Cortex of kidney (tissue), 1 donor: ENCODE measurements at places on chromosomes 16 and 17.

DNA sequence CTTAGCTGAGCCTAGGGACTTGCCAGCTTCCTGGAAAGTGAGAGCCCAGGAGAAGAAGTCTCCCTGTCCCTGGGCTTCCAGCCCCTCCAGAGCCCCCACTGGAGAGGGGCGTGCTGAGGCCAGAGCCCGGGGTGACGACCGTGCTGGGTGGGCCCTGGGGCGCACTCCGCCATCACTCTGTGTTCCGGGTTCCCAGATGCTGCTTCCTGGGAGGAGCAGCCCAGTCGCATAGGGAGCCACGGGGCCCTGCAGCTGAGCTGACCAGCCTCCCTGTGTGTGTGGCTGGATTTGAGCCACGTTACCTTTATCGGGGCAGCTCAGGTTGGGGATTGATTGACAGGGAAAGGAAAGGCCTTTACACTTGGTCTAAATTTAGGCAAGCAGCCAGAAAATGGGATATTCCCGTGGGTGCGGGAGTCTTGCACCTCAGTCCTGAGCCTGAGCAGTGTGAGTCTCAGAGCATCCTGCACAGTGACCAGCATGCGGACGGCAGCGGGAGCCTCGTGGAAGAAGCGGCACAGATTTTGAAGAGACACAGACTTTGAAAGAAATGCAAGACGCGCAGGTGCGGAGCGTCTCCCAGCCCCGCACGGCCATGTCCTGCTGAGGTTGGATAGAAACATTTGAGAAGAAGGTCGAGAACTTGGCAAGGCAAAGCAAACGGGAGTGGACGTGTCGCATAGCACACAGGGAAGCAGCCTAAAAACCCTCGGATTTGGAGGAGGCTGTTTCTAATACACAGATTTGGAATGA is 51.3 kb upstream of the ZNF750 start:
- DNase-seq, result no peak

DNA sequence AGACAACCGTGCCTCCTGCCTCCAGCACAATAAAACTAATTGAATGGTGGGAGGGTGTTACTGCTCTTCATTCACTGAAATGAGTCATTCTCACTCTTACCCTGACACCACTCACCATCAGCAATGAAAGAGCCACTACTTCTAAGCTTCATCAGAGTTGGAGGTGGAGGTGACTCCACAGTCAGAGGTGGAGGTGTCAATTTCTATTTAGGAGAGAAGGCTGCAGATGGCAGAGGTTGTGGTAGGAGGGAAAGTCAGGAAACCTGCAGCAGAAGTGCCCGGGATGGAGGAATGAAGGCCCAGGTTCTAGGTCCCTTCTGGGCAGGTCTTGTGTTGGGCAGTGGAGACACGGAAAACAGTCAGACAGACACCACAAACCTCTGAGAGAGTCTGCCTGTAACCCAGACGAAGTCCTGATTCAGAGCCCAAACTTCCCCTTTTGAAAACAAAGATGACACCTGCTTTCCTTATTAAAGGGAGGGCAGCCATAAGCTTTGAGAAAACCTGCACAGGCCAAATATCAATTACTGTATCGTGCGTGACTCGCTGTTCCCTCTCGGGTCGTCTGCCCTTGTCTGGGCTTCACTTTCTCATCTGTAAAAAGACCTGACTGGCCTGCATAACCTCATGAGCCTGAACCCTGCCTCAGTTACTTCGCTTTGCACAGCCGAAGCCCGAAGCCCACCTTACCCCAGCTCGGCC is 668 bp downstream of the ATPAF2 start:
- DNase-seq, result no peak

DNA sequence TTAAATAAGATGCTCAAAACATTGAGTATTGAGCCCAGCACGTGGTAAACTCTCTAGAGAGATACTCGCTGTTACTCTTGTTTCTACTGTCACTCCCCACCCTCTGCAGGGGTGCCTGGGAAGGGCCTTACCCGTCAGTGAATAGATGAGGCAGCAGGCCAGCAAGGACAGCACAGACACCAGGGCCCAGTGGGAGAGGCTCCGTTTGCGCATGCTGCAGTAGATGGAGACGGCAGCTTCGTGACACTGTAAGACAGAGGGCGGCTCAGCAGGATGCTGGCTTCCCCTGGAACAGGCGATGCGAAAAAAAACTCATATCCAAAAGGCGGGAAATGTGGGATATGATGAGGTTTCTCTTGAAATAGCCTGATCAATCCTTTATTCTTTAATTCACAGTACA is 20.0 kb downstream of the SLC38A8 start:
- DNase-seq, result no peak

DNA sequence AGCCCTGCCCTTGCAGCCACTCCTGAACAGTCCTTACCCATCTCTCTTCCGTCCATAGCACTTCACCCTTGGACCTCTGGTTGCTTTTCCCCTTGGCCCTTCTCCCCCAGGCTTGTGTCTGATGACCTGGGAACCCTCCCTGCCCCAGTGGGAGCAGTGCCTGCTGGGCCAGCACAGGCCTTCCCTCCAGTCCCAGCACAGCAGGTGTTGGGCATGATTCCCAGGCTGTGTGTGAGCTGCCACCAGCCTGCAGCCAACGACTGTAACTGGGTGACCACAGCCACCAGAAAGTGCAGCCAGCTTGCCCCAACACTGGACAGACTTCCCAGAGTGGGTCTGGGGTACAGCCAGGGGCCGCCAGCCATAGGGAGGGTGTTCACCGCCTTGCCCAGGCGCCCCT is 30.0 kb downstream of the CRAMP1 start:
- no peak for DNase-seq

DNA sequence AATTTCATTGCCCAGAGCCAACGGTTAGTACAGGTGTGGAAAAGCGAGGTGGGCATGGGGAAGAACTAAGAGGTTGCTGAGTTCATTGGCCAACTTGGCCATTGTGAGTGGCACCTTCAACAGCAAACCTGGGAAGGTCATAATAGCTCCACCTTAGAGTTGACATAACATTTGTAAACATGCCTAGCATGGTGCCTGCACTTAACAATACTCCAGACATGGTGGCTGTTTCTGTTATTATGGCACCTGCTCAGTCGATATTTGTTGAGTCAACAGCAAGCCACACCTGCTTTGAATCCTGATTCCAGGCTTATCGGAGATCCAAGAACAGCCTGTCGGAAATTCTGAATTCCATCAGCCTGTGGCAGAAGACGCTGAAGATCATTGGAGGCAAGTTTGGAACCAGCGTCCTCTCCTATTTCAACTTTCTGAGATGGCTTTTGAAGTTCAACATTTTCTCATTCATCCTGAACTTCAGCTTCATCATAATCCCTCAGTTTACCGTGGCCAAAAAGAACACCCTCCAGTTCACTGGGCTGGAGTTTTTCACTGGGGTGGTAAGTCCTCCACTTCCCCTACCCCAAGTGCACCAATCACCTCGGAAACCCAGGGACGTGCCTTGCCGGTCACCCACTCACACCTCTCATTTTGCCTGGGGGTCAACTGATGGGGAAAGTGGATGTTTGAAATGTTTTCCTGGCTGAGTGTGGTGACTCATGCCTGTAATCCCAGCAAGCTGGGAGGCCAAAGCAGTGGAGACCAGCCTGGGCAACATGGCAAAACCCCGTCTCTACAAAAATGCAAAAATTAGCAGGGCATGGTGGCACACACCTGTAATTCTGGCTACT is 46.0 kb downstream of the TMC5 start:
- DNase-seq, result no peak

DNA sequence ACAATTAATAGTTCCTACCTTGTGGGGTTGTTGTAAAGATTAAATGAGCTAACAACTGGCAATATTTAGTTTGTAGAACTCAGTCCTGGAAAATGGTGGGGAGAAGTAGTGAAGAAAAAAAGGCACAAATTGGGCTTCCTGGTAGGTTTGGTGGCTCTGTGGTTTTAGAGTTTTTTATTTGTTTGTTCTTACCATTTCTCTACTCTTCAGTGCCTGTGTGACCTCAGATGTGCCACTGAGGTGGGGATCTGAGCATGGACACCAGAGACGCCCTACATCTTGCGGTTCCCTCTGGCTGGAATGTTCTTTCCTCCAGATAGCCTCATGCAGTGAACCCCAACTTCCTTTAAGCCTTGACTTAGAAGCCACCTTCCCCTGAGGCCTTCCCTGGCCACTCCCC is 7.7 kb downstream of the ZBTB4 start:
- no peak for DNase-seq

GRCh38 chr17:38427160-38427949 is 909 bp upstream of the ARHGAP23 start:
- DNase-seq, result no peak

DNA sequence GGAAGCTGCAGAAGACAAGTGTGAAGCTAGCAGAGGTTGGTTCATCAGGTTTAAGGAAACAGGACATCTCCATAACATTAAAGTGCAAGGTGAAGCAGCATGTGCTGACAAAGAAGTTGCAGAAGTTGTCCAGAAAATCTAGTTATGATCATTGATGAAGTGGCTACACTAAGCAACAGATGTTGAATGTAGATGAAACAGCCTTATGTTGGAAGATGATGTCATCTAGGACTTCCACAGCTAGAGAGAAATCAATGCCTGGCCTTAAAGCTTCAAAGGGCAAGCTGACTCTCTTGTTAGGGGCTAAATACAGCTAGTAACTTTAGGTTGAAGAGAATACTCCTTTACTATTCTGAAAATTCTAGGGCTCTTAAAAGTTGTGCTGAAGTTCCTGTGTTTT is 340.2 kb upstream of the SOX9 start:
- no peak for DNase-seq

DNA sequence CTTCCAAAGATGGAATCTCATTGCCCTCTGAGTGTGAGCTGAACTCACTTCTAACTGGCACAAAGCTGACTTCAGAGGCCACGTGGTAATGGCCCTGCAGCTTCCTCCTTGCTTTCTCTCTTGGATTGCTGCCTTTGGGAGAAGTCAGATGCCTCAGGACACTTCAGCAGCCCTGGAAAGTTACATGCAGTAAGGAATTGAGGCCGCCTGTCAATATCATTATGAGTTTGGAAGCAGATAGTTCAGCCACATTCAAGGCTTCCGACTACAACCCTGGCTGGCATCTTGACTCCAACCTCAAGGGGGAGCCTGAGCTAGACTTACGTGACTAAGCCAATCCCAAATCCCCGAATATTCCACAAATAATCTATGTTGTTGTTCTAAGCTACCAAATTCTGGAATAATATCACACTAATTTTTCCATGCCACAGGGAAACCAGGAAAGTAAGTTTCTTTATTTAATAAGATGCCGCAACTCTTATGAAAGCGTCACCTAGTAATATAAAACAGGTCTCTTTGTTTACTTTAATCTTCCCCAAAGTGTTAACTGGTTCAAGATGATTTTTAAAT is 13.6 kb downstream of the CEP20 start:
- DNase-seq, result no peak

DNA sequence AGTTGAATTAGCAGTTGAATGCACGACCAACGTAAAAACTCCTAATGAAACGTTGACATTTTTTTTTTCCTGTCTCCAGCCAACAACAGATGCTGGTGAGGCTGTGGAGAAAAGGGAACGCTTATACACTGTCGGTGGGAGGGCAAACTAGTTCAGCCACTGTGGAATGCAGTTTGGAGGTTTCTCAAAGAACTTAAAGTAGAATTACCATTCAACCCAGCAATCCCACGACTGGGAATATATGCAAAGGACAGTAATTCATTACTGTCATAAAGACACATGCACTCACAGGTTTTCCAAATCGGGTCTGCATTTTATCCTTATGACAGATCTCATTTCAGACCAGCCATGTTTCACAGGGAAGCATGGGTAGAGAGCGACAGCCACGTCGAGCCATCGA is 3.5 kb upstream of the WFDC1 start:
- DNase-seq, result no peak

GRCh38 chr17:59315866-59316265 is 15.6 kb upstream of the YPEL2 start:
- no peak for DNase-seq

GRCh38 chr17:38704606-38705522 is at the start of gene MLLT6:
Gene MLLT6, plus strand, starts transcription at chr17:38705273. Its CDS starts 360 bp downstream, at chr17:38705633.
- no peak for DNase-seq

GRCh38 chr17:44820631-44821212 is 9.4 kb downstream of the GJC1 start:
- DNase-seq, result no peak

GRCh38 chr16:51429041-51429440 is 278.0 kb upstream of the SALL1 start:
- no peak for DNase-seq

- no peak for DNase-seq
Measured at GRCh38 chr16:54508351-54508750, 221.8 kb upstream of the IRX3 start.

DNA sequence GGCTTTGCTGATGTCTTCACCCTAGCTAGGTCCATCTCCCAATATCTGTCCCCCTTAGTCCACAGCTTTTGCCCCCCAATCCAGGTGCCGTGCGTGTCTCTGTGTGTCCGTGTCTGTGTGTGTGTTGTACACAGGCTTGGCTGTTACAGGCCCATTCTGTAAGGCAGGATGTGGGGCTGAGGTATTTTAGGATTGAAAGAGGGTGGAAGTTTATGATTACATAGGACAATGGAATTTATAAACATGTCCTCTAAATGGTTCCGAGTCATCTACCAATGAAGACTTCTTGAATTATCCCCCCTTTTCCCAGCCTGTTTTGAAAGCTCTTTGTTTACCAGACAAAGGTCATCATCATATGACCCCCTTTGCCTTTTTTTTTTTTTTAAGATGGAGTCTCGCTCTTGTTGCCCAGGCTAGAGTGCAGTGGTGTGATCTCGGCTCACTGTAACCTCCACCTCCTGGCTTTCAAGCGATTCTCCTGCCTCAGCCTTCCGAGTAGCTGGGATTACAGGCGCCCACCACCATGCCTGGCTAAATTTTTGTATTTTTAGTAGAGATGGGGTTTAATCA is 21.9 kb downstream of the ACE start:
- no peak for DNase-seq

GRCh38 chr17:9021158-9021991 is at the start of gene NTN1:
Gene NTN1, plus strand, starts transcription at chr17:9021510. Its CDS starts 864 bp downstream, at chr17:9022374.
- DNase-seq, result no peak

- DNase-seq, result no peak
Measured at GRCh38 chr17:77560381-77560780, 398.1 kb upstream of the TNRC6C start.

DNA sequence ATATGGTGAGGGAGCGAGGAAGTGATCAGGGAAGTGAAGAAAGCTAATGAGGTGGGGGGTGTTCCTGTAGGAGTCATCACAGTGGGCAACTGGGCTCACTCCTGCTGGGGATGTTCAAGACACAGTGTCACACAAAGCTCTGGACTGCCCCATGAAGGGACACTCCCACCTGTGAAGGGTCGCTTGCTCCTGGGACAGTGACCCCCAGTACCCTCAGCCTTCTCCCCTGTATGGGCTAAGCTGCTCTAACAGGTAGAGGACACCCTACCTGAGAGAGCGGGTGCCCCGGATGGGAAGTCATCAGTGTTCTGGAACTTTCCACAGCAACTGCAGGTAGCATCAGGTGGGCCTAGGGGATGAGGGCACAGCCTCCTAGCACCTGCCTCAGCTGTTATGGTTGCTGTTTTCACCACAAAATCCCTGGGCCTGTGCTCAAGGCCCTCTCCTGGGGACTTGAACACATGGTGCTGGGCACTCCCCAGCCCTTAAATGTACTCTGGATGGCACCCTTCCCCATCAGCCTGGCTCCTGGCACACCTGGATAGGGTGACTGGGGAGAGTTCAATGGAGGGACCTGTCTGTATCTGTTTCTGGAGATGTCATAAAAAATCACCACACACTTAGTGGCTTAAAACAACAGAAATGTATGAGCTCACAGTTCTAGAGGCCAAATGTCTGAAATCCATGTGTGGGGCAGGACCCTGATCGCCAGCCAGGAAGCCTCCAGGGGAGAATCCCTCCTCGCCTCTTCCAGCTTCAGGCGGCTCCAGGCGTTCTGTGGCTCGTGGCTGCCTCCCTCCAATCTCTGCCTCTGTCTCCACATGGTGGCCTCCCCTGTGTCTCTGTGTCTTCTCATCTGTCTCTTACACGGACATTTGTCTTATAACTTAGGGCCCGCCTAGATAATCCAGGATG is 104.0 kb upstream of the CDH5 start:
- no peak for DNase-seq
